ENCODE measurements at places on chromosomes 11 and 22.

DNA sequence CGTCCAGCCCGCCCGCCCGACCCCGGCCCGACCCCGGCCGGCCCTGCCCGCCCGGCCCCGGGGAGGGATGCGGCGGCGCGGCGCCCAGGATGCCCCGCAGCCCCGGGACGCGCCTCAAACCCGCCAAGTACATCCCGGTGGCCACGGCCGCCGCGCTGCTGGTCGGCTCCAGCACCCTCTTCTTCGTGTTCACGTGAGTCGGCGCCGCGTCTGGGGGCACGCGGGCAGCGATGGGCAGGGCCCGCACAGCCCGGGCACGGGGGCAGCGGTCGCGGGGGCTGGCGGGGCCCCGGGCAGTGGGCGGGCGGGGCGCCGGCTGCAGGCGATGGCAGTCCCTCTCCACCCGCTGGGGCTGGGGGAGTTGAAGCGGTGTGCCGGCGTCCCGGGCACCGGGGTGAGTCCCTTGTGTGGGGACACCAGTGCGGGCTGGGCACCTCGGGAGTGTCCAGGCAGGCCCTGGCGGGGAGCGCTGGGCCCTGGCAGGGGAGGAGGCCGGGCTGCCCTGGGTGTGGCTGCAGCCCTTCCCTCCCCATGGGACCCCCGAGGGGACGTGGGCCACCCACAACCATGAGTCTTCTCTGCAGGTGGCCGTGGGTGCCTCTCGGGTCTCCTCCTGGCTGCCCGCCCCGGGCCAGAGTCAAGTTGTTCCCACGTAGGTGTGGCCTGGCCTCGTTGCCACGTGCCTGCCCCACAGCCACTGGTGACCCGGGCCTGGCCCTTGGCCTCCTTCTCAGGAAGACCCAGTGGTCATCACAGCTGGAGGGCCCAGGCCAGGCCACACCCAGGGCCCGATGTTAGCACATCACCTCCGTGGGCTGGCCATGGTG lies 468 bp downstream of the ZDHHC8 start:
- DNase-seq: no peak

GRCh38 chr11:134888821-134889220 lies 476.8 kb upstream of the B3GAT1 start:
- no peak for DNase-seq

DNA sequence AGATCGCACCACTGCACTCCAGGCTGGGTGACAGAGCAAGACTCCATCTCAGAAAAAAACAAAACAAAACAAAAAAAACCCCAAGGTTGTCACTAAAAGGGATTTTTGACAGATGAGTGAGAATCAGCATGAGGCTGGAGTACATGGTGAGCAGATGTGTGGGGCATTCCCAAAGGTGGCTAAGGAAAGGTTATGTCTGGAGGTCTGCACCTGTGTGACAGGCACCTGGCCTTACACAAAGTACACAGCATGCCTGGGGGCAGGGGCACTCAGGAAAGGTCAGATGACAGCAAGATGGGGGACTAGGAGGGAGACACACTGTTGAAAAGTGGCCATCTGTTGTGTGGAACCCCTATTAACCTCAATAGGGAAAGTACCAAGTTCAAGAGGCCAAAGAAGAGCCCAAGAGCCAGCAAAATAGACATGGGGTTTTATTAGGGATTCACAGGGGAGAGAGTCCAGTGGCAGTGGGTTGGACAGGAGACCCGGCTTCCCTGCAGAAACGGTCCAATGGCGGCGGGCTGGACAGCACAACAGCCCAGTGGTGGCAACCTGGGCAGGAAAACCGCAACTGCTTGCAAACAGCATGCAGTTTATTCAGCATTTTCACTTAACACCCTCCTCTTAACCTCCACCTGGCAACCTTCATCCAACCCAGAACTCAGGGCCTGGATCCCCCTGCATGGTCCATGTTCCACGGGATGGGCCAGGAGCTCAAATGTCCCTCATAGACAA lies 101.1 kb downstream of the MICAL2 start:
- DNase-seq: no peak

DNA sequence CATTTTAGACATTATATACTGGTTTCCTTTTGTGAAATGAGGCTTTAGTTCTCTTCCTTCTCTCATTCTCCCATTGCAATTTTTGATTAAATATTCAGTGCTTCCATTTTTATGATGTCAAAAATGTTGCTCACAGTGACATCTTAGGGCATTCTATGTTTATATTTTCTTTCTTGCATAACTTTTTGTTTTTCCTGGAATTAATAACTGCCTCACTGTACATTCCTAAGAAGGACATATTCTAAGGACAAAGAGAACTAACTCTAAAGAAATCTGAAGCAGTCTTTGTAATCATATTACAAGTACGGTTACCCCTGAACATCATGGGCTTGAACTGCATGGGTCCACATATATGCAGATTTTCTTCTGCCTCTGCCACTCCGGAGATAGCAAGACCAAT lies 25.8 kb upstream of the P2RY6 start:
- DNase-seq: no peak

GRCh38 chr11:15055620-15056356 lies 17.6 kb upstream of the CALCB start:
- DNase-seq: peak; percentile 45

- DNase-seq: no peak
Observed at GRCh38 chr11:1230121-1230455, 7.2 kb downstream of the MUC5B start.

- no peak for DNase-seq
Observed at GRCh38 chr11:98053851-98054250, 966.9 kb upstream of the CNTN5 start.

DNA sequence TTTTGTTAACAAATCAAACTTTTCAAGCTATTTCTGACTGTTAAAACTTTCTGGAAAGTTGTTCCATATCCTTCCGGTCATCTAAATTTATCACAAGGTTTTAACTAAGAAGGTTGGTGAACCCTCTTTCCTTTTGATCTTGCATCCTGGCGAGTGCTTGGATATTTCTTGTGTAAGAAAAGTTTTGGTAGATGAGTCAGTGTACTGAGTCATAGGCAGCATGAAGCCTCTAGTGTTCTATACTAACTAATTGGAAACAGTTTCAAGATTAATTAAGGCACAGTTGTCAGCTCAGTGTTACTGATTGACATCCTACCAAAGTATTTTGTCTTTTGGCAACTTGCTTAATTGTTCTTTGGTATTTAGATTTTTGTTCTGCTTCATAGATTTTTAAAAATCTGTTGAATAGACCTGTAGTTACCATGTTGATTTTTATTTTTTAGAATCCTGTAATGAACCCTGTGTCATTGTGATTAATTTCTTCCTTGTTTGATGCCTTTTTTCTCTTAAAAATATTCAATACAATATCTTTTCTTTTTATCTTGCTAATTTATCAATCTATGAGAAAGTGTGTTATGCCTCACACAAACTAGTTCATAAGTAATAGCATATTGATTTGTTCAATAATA lies 38.0 kb downstream of the METTL15 start:
- no peak for DNase-seq

GRCh38 chr22:49522582-49523373 lies 304.9 kb downstream of the BRD1 start:
- DNase-seq: no peak

- no peak for DNase-seq
Observed at GRCh38 chr22:50315289-50316113, 8.1 kb upstream of the PLXNB2 start.

GRCh38 chr11:9802291-9802861 lies 138.5 kb downstream of the SWAP70 start:
- DNase-seq: no peak

- no peak for DNase-seq
Observed at GRCh38 chr11:38648604-38649003, 2050.6 kb upstream of the RAG2 start.

DNA sequence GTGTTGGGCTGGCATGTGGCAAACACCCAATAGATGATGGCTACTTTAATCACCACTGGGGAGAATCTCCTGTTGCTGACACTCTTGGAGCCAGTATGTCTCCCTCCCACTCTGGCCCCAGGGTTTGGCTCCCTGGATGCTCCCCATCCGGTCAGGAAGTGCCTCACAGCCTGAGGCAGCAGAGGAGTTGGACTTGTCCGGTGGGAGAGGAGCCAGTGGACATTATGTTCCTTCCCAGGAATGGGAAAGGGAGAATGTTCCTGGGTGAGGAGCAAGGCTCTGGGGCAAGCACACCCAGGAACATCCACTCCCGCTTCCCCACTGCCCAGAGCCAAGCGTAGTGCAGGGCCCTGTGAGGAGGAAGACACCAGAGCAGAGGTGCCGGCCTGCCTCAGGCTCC lies 84.6 kb upstream of the NAV2 start:
- no peak for DNase-seq

DNA sequence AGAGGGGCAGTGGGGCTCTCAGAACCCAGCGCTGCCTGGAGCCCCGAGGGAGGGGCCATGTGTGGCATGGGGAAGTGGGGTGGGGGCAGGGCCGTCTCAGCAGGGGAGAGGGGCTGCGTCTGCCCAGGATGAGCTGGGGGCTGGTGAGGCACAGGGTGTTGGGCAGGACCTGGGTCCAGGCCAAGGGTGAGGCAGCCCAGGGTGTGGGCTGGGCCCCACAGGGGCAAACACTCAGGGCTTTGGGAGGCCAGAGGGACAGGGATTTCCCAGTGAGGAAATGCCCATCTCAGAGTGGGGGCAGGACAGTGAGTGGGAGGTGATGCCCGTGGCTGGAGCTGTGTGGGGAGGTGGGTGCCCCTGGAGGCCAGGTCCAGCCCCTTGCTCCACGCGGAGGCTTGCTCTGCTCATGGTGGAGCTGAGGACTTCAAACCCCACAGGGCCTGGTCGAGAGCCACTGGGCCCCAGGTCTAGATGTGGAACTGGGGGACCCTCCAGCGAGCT lies 5.4 kb downstream of the PLXNB2 start:
- no peak for DNase-seq

GRCh38 chr11:133065847-133066485 lies 466.3 kb downstream of the OPCML start:
- DNase-seq: no peak

DNA sequence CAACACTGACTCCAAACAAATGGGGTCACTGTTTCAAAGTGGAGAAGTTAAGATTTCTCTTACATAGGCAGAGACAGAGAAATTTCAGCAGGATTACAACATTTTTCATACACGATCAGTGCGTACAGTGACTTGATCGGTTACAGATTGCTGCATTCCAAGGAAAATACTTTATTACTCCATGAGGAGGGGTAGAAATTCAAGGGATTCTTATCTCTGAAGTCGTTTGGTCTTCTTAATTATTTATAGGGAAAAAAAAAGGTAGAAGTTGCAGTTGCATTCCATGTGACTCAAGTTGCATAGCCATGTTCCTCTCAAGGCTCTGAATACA lies 10.7 kb upstream of the SMIM38 start:
- DNase-seq: no peak
